Skin of body (tissue), 3 donors: ENCODE measurements at places on chromosomes 16 and 17. TPM values are rescaled to one million over a fixed set of nuclear protein-coding genes. Genes with fewer than 3 reads are reported as not detected.

The NOG gene
- total RNA-seq, result 3.6 TPM

The CEP95 gene
- total RNA-seq, result 82.7 TPM

The KRT12 gene
- total RNA-seq, result 0.10 TPM

The CACNB1 gene
- 17.5 TPM for total RNA-seq

The DRC7 gene
- total RNA-seq, result not detected

The CHD9NB gene
- total RNA-seq, result 3.6 TPM

The USP10 gene
- 43.6 TPM for total RNA-seq

GRCh38 chr16:88128556-88128955, 177.3 kb downstream of the BANP start:
- DNase-seq, result no peak

DNA sequence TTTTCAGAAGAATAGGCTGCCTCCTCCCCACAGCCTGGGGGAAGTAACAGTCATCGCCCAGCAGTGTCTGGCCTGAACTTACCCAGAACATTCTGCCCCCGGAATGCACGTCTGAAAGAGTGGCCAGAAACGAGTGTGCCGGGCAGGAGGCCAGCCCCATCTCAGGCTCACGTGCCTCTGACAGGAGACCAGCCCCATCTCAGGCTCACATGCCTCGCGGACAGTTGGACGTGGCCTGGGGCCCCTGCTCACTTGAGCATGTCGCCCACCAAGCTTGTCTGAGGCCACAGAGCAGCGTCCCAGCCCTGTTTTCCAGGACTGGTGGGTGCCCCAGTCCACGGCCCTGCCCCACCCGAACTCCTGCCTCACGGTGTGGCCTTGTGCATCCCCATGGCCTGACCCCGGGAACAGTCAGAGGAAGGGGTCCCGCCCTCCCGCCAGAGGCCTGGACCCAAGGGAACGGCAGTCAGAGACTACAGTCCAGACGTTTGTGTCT, 16.3 kb upstream of the CDH15 start:
- DNase-seq, result no peak

DNA sequence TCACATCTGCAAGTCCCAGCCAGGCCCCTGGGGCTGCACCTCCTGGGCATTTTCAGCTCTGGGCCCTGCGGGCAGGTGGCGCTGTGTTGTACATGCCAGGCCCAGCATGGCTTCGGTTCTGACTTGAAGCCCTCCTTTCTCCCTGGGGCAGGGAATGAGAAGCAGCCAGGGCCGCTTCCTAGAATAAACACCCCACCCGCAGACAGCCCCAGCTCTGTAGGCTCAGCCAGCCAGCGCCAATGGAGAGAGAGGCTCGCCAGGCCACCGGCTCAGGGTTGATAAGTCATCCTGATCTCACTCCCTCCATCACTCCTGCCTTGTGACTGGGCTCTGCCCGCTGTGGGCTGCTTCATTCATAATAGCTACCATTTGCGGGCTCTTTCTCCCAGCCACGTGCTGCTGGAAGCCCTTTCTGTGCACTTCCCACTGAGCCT, 6.0 kb upstream of the GLIS2 start:
- DNase-seq, result no peak

DNA sequence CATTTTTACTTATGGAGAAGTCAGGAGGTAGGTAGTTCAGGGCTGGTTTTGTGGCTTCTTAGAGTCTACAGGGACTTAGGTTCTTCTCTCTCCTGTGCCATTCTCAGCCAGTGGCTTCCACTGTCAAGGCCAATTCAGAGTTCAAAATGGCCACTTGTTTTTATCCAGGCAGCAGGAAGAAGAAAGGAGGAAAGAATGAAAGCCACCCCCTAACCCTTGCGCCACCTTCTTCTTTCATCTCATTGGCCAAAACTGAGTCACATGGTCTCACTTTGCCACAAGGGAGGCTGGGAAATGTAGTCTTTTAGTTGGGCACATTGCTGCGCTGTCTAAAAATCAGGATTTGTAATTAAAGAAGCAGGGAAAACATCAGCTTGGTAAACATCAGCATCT, 60.8 kb upstream of the MED9 start:
- DNase-seq, result no peak

GRCh38 chr16:72357910-72358309, 186.0 kb upstream of the PMFBP1 start:
- no peak for DNase-seq
